ENCODE measurements at places on chromosomes 13 and 19.
A peak's percentile ranks its signal among the peaks of the same experiment; 100 is the strongest.

DNA sequence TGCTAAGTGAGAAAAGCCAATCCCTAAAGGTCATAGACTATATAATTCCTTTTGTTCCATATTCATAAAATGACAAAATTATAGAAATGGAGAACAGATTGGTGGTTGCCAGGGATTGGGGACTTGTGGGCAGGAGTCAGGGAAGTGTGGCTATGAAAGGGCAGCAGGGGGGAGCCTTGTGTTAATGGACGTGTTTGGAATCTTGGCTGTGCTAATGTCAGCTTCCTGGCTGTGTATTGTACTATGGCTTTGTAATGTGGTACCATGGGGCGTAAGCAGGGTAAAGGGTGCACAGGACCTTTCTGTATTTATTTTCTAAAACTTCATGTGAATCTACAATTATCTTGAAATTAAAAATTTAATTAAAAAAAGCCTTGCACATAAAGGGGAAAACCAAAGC is 248.5 kb downstream of the UQCRFS1 start:
- DNase-seq = no peak

DNA sequence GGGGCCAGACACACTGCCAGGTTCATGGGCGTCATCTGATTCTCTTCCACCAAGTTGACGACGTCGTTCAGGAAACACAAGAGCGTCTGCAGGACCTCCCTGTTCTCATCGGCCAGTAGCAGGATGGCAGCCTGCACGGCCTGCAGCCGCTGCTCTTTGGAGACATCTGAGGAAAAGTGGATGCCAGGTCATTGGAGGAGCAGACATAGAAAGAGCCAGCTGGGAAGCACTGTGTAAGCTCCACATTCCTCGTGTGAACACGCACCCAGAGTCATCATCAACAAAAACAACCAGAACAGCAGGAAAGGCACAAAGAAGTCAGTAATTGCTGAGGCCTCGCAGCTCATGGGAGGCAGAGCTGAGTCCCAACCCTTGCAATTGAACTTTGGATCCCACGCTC is 96.5 kb downstream of the KL start:
- no peak for DNase-seq

GRCh38 chr19:7865262-7865911 is 8.8 kb downstream of the PRR36 start:
- no peak for DNase-seq

DNA sequence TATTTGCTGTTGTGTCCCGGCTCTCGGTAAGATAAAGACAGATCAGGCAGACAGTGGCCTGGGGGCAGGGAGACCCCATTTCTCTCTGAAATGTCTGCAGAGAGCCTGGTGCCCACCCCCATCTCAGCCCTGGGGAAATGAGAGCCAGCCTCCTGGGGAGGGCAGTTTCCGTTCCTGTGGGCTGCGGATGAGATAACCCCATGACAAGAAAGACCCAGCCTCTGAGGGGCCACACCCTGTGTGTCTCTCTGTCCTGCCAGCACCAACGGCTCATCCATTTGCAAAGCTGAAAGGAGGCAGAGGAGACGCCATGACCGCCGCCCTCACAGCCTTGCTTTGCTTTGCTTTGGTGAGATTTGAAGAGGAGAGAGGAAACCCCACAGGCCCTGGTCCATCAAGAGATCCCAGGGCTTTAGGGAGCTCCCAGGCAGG is 28.1 kb upstream of the KIR3DL3 start:
- no peak for DNase-seq

- peak; percentile 72 for DNase-seq
Measured at GRCh38 chr13:109781384-109782065, 4.9 kb downstream of the IRS2 start.

DNA sequence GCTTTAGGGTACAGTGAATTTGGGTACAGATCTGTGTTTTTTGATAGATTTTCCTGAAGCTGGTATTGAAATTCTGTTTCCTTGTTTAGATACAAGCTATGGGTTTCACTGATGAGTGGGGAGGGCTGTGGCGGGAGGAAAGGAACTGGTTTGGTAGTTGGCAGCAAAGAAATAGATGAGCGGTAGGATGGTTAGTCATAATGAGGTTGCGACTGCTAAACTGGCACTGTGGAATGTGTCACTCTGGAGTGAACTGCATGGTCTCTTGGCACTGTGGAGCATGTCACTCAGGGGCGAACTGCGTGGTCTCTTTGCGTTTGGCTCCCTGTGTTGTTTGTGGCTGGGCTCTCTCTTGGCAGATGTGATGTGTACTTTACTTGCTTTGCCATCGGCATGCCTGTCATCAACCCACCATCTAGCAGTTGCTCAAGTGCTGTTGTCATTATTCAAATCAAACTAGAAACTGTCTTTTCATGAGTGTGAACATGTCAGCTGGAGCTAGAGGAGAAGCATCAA is 82.1 kb downstream of the ATP8A2 start:
- no peak for DNase-seq

Data from ovary (tissue), 10 donors.